ENCODE measurements at places on chromosomes 2 and 18. TPM values are rescaled to one million over a fixed set of nuclear protein-coding genes. Genes with fewer than 3 reads are reported as not detected.

GRCh38 chr2:232073026-232073425 lies 111.5 kb downstream of the DIS3L2 start:
- H3K27me3 ChIP-seq = no peaks in the 10 kb centered on the region
- no peak overlapping the region for H3K4me3 ChIP-seq
- peaks cover 4% of the 10 kb centered on the region for H3K36me3 ChIP-seq
- H3K27ac ChIP-seq = no peak overlapping the region
- no peak for DNase-seq

DNA sequence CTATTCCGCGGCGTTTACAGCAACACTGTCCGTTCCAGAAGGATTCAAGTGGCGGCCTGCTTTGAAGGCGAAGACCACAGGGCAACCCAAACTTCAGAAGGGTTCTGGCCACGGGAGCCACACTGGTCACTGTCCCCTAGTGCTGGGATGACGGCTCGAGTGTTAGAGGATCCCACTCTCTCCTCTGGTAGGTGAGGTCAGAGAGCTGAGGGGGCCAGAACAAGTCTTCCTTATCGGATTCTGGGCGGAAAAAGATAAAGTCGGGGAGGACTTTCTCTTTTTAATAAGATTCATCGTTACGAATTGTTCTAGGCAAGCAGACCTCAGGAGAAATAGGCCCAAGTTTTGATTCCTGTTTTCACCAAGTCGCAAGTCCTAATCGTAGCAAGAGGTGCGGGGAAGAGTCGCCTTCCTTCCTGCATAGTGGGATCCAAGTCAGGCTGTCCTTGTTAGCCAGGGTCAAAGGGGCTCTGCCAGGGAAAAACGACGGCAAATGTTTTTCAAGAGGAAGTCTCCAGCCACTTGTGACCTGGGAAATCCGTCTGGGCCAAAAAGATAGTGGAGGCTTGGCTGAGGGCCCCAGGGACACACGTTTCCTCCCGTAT lies 864 bp upstream of the MYL12A start:
- peaks cover 7% of the 10 kb centered on the region for H3K36me3 ChIP-seq
- peak overlapping the region; percentile 99 for H3K27ac ChIP-seq
- H3K27me3 ChIP-seq = peaks cover 32% of the 10 kb centered on the region
- H3K4me3 ChIP-seq = peak overlapping the region; percentile 99
- DNase-seq = no peak

GRCh38 chr2:8413589-8414135 lies 268.2 kb upstream of the ID2 start:
- H3K27ac ChIP-seq = no peak overlapping the region
- no peak for DNase-seq
- H3K4me1 ChIP-seq = peaks cover 57% of the 10 kb centered on the region
- no peaks in the 10 kb centered on the region for H3K27me3 ChIP-seq
- peak overlapping the region; percentile 52 for H3K4me3 ChIP-seq

Gene MAB21L4
- not detected for polyA plus RNA-seq

- H3K36me3 ChIP-seq = no peaks in the 10 kb centered on the region
- peaks cover 7% of the 10 kb centered on the region for H3K27me3 ChIP-seq
- DNase-seq = no peak
These were observed 29.3 kb upstream of the MMADHC start for GRCh38 chr2:149616681-149617456.

GRCh38 chr18:49021433-49022129 lies 70.8 kb upstream of the SMAD7 start:
- no peaks in the 10 kb centered on the region for H3K36me3 ChIP-seq
- H3K27ac ChIP-seq = no peak overlapping the region
- peaks cover 5% of the 10 kb centered on the region for H3K27me3 ChIP-seq
- peak; percentile 37 for DNase-seq
- no peak overlapping the region for H3K4me3 ChIP-seq

DNA sequence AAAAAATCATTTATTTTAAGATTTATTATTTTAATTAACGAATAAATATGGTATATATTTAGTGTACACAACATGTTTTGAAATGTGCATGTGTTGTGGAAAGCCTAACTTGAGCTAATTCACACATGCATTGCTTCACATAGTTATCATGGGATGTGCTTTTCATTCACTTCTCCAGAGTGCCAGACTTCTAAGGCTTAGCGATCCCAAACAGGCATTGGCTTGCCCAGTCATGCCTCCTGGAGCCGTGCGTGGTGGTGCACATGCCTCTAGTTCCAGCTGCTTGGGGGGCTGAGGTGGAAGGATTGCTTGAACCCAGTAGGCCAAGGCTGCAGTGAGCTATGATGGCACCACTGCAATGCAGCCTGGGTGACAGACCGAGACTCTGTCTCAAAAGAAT lies 40.5 kb downstream of the ARHGEF4 start:
- no peak overlapping the region for H3K27ac ChIP-seq
- no peaks in the 10 kb centered on the region for H3K36me3 ChIP-seq

Gene RSAD2
- 5.8 TPM for polyA plus RNA-seq

GRCh38 chr2:205706769-205707381 lies 24.6 kb downstream of the NRP2 start:
- no peak for DNase-seq
- no peaks in the 10 kb centered on the region for H3K27me3 ChIP-seq
- H3K27ac ChIP-seq = peak overlapping the region; percentile 83
- no peak overlapping the region for H3K4me3 ChIP-seq
- peaks cover 10% of the 10 kb centered on the region for H3K4me1 ChIP-seq

GRCh38 chr2:232838406-232838874 lies 31.6 kb upstream of the SNORC start:
- H3K27me3 ChIP-seq = peaks cover 1% of the 10 kb centered on the region
- peak overlapping the region; percentile 53 for H3K4me3 ChIP-seq
- H3K36me3 ChIP-seq = peaks cover 62% of the 10 kb centered on the region
- peak; percentile 25 for DNase-seq

DNA sequence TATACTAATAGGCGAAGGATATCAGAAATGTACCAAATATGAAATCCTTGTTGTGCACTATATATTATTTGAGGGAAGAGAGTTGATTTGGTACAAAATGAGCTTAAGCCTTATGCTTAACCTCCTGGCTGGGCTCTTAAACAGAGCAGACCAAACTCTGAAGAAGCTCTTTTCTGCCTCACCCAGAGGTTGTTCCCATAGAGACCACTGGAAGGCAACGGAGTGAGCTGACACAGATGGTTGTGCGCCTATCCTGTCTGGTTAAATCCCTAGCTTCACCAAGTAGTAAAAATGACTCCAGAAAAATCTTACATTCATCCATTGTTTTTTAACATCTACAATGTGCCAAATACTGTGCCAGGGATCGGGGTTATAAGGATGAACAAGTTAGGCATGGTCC lies 55.9 kb upstream of the NOL4 start:
- no peaks in the 10 kb centered on the region for H3K27me3 ChIP-seq
- DNase-seq = no peak
- H3K4me3 ChIP-seq = no peak overlapping the region
- no peaks in the 10 kb centered on the region for H3K4me1 ChIP-seq
- no peak overlapping the region for H3K27ac ChIP-seq

Gene CASP10
- 19.8 TPM for polyA plus RNA-seq

Gene LYG2
- not detected for polyA plus RNA-seq

DNA sequence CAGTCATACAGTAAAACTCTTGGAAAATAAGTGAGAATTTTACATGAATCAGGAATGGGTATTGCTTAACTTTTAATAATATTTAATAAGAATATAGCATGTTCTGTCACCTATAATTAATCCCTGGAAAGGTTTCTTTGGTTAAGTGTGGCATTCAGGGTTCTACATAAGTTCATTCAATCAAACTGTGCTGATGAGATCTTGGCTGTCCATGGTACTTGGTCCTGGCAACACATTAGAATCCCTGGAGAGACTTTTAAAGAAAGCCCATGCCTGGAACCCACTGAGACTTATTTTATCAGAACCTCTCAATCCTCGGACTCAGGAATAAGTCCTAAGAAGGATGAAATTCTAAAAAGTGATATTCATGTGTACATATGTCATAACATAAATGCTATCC lies 60.3 kb downstream of the CERKL start:
- no peak for DNase-seq
- H3K27ac ChIP-seq = no peak overlapping the region
- no peak overlapping the region for H3K4me3 ChIP-seq
- no peaks in the 10 kb centered on the region for H3K36me3 ChIP-seq

- H3K36me3 ChIP-seq = peaks cover 3% of the 10 kb centered on the region
- peak overlapping the region; percentile 27 for H3K4me3 ChIP-seq
- no peak overlapping the region for H3K27ac ChIP-seq
- no peak for DNase-seq
These were observed 13.3 kb downstream of the ST3GAL5 start for GRCh38 chr2:85875350-85876050.

DNA sequence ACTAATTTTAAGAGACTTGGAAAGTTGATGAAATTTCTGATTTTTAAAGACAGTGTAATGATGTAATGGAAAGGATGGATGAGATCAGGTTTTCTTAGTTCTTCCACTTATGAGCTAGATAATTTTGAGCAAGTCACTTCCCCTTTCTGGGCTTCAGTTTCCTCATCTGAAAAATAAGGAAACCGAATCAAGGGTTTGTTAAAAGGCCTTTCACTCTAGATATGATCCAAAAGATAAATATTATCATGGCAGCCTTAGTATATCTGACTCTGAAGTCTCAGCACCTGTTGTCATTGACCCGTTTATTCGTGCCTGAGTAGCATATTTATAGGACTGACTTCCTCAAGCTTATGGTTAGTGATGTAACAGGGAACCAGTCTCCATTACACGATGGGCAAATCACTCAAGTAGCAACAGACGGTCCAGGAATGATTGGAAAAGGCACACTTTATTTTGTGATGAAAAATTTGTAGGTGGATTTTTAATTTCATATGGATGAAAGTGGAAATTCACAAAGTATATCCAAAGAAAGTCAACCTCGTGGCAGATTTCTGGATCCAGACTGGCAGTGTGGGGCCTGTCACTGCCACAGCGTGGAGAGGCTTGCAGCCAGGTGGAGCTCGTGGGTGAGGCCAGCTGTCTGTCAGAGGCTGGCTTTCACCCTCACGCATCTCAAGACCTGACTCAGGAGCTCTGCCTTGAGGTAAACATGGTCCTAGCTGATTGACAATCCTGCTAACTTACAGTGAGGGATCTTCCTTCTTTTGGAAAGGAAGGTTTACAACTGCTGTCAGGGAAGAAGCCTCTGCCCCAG lies 137.9 kb upstream of the CXCR4 start:
- no peak for DNase-seq
- peaks cover 4% of the 10 kb centered on the region for H3K4me1 ChIP-seq
- H3K36me3 ChIP-seq = no peaks in the 10 kb centered on the region
- H3K4me3 ChIP-seq = no peak overlapping the region
- H3K27ac ChIP-seq = no peak overlapping the region

GRCh38 chr2:151007365-151007764 lies 254.3 kb downstream of the RBM43 start:
- no peaks in the 10 kb centered on the region for H3K4me1 ChIP-seq
- no peak overlapping the region for H3K4me3 ChIP-seq
- H3K27me3 ChIP-seq = peaks cover 3% of the 10 kb centered on the region

GRCh38 chr18:52541056-52541455 lies 201.1 kb downstream of the DCC start:
- H3K36me3 ChIP-seq = no peaks in the 10 kb centered on the region
- no peak overlapping the region for H3K27ac ChIP-seq
- no peak overlapping the region for H3K4me3 ChIP-seq
- no peaks in the 10 kb centered on the region for H3K4me1 ChIP-seq
- H3K27me3 ChIP-seq = no peaks in the 10 kb centered on the region
- no peak for DNase-seq

- no peaks in the 10 kb centered on the region for H3K4me1 ChIP-seq
- no peak overlapping the region for H3K4me3 ChIP-seq
- H3K27me3 ChIP-seq = peaks cover 5% of the 10 kb centered on the region
- no peak overlapping the region for H3K27ac ChIP-seq
- H3K36me3 ChIP-seq = no peaks in the 10 kb centered on the region
These were observed 19.2 kb downstream of the KCNF1 start for GRCh38 chr2:10930721-10931516.

Gene NOSTRIN
- not detected for polyA plus RNA-seq

DNA sequence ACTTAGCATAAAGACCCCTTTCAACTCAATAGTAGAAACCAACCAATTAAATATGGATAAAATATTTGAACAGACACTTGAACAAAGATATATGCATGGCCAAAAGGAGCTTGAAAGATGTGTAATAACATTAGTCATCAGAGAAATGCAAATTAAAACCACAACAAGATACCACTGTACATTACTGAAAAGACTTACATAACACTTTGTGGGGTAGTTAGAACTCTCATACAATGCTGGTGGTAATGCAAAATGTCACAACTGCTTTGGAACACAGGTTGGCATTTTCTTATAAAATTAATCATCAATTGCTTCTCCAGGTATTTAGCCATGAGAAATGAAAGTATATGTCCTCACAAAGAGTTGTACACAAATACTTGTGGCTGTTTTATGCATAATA lies 60.7 kb downstream of the TTC27 start:
- DNase-seq = no peak
- H3K27ac ChIP-seq = no peak overlapping the region
- peaks cover 1% of the 10 kb centered on the region for H3K27me3 ChIP-seq
- no peak overlapping the region for H3K4me3 ChIP-seq
- H3K36me3 ChIP-seq = peaks cover 9% of the 10 kb centered on the region
- peaks cover 2% of the 10 kb centered on the region for H3K4me1 ChIP-seq

Gene CERS6
- 9.2 TPM for polyA plus RNA-seq

GRCh38 chr2:68643011-68643873 lies at the start of gene PROKR1:
Gene PROKR1, plus strand, starts transcription at chr2:68643579. Its CDS starts 2,243 bp downstream, at chr2:68645822.
- H3K4me3 ChIP-seq = peak within 1 kb of the TSS; percentile 29
- no peak for DNase-seq
- peaks cover 22% of the 10 kb centered on the region for H3K27me3 ChIP-seq
- H3K36me3 ChIP-seq = no peaks in the 10 kb centered on the region
- H3K4me1 ChIP-seq = no peaks in the 10 kb centered on the region
- no peak within 1 kb of the TSS for H3K27ac ChIP-seq

DNA sequence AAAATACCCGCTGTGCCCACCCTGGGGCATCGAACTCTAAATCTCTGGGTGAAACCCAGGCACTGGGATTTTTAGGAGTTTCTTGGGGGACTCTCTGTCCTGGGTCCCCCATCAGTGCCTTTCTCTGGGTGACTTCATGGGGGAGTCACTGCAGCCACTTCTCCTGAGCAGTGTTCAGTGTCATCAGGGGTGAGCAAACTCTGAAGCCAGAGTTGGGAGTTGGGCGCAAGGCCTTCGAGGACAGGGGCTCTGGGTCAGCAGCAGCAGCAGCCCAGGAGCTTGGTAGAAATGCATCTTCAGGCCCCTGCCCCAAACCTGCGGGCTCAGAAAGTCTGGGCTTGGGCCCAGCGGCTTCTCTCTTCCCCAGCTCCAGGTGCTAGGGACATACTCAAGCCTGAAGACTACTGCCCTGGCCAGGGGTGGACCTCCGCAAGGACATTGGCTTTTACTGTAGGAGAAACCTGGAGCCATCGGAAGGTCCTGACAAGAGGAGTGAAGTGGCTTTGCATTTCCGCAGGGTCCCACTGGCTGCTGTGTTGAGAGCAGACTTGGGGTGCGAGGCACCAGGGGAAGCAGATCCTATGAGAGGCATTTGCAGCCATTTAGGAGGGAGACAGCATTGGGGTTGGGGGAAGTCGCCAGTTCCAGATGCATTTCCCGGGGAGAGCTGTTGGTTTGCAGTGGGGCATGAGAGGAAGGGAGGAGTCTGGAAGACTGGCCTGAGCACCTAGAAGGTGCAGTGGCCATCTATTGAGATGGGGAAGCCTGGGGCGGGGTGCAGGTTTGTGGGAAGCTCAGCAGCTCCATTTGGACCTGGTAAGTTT lies 51.5 kb upstream of the FAHD2A start:
- peaks cover 3% of the 10 kb centered on the region for H3K4me1 ChIP-seq
- no peak overlapping the region for H3K27ac ChIP-seq
- H3K36me3 ChIP-seq = no peaks in the 10 kb centered on the region
- no peak overlapping the region for H3K4me3 ChIP-seq
